ENCODE measurements at places on chromosomes 7 and 10. TPM values are rescaled to one million over a fixed set of nuclear protein-coding genes. Genes with fewer than 3 reads are reported as not detected.

DNA sequence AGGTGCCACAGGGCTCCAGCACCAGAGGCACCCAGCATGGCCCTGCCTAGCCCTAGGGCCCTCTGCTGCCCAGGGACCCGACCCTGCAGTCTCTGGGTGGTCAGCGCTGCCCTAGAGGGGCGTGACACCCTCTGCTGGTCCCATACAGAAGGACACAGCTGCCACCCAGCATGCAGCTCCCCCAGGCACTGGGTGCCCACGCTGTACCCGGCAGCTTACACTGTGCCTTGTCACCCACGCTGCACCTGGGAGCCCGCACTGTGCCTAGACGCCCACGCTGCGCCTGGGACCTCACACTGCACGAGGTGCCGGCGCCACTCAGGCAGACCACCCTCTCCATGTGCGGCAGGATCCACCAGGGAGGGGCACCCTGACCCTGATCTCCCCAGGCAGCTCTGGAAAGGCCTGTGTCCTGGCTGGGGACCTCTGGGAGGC lies 55.2 kb downstream of the PWWP2B start:
- no peak for DNase-seq

CNOT4 gene
- 27.4 TPM for total RNA-seq

- no peak for DNase-seq
These were observed 325.6 kb downstream of the PHTF2 start for GRCh38 chr7:78124216-78124615.

ADGRA1 gene
- 0.40 TPM for total RNA-seq

NKX6-2 gene
- total RNA-seq, result not detected

DNA sequence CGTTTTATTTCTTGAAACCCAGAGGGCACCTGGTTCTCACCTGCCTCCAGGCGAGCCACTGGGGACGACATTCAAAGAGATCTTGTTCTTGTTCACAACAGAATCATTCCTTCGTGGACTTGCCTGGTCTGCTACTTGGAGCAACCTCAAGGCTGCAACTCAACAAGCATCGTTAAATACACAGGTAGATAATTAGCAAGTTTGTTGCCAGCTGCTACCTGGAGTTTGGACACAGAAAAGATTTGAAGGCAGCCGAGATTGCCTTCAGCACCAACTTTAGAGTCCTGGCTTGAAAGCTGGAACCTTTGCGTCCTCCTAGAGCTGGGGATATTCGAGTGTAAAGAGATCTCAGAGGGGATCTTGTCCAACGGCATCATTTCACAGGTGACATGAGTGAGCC lies 89.6 kb upstream of the C7orf33 start:
- DNase-seq, result no peak

- DNase-seq, result no peak
These were observed 28.1 kb downstream of the CCDC6 start for GRCh38 chr10:59878289-59878688.

DNA sequence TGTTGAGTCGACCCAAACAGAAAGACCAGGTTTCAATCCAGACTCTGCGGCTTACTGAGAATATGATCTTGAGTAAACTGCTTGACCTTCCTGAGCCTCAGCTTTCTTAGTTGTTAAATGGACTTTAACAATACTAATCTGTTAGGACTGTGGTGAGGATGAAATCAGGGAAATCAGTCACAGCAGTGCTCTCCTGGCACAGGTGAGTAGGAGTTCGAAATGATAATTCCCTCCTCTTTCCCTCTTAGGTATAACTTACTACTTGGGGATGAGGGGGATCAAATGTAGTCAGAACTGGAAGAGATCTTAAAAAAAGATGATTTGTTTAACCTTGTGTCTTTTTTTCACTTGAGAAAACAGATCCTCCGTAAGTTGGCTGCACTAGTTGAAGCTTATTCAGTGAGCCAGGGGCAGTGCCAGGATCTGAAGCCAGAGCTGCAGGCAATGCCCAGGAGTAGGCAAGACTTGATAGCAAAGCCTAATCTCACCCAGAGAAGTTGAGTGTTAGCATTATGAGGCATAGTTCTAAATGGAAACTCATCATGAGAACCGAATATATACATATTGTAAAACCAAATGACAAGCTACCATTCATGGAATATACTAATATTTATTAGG lies 1.8 kb upstream of the MAGI2 start:
- no peak for DNase-seq

GRCh38 chr7:156903232-156903909 lies 10.4 kb upstream of the LMBR1 start:
- peak; percentile 60 for DNase-seq

- DNase-seq, result peak; percentile 70
These were observed 15.4 kb downstream of the AHCYL2 start for GRCh38 chr7:129240119-129240820.

- peak; percentile 63 for DNase-seq
These were observed 331.5 kb upstream of the NFE2L3 start for GRCh38 chr7:25820432-25821040.

DNA sequence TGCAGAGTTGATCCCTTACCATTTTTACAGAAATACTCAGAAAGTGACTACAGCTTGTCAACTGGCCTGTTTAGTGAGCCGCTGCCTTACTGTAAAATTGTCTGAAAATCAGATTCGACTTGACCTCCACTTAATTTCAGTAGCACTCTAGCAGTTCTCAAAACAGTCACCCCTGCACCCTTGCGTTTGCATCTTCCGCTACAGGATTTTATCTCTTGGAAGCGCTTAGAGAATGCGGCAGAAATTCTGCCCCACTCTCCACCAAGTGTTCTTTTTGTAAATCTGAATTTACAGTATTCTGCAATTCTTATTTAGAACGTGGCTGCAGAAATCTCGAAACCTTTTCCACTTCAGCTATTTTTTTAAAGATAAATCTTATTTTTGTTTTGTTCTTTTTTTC lies 1.9 kb upstream of the TWIST1 start:
- DNase-seq, result no peak

DNA sequence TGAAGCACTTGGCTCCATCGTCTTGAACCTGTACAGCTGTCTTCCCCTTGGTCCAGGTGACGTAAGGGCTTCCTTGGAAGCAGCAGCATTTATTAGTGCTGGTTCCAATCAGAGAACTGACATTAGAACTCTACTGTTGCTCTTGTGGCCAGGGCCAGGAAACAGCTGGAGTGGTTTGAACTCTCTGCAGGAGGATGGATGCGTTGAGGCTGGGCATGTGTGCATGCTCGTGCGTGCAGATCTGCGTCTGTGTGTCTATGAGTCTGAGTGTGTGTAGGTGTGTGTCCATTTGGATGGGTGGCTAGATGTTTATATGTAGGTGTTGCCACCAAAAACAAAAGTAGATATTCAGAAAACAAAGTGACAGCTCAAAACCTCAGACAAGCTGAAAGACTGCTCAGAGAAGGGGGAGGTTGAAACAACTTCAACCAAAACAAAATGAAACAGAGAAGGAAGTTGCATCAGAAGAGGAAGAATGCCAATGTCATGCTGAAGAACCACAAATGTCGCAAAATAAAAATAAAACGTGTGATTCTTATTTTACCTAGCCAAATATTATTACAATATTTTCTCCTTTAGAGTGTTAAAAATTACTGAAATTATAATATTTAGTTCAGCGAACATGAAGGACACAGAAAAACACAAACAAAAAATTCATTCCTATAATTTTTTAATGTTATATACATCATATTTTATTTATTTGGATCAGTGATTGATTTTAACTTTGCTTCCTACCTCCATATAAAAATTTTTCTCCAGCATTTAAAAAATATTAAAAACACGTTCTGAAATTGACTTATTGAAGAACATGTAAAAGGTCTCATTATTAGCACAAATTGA lies 96.1 kb upstream of the MKLN1 start:
- DNase-seq, result no peak

GRCh38 chr7:91837397-91838070 lies 43.0 kb downstream of the MTERF1 start:
- peak; percentile 23 for DNase-seq

KIFBP gene
- 54.1 TPM for total RNA-seq

HOXA4 gene
- 0.56 TPM for total RNA-seq

HOXA1 gene
- 0.78 TPM for total RNA-seq

DNA sequence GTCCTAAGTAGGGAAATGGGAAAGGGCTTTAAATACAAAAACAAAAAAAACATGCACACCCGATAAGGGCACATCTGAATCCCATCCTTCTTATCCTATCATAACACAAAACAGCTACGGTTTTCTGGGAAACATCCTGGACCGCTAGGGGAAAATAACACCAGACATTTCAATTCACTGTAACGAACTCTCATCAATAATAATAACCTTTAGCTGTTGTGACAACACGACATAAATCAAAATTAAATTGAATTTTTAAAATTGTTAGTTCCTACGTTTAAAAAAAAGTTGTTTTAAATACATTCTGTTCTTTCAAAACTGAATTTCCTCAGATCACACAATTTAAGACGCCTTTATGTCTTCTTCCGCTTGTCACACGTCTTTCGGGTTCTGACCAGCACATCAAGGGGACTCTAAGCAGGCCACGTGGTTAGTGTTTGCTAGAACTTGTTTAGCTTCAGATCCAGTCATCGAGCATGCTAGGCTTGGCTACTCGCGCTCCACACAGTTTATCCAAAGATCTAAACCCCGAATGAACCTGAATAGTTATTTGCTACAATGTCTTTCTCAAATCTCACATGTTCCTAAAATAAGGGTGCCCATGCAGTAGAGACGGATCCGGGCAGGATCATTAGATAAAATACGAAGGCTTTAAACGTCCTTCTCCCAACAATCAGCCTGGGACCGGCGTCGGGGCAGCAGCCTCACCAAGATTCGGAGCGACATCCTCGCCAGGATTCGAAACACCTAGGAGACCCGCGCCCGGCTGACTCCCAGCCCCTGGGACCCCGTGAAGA lies 839 bp downstream of the IKZF5 start:
- DNase-seq, result peak; percentile 61

DNA sequence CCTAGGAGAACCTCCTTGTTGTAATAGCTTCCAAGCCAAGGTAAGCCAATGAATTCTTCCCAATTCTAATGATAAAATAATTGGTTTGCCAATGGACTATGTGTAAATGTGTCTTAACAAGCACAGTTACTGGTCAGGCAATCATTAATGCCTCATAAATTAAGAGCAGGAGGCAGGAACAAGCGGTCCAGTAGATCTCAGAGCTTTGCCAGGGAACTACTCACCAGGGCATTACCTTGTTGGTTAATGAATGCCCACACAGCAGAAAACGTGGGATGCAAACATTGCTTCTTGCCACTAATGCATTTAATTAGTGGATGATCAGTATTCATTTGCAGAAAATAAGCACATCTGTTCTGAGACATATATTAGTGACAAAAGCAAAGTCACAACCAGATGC lies 26.7 kb upstream of the ZNF800 start:
- DNase-seq, result no peak

DDIT4 gene
- 93.0 TPM for total RNA-seq

- DNase-seq, result no peak
These were observed 27.2 kb downstream of the CYP2W1 start for GRCh38 chr7:1010226-1010625.

- DNase-seq, result no peak
These were observed 137.0 kb downstream of the GRK5 start for GRCh38 chr10:119344381-119344780.

- no peak for DNase-seq
These were observed 7.0 kb downstream of the OSBPL3 start for GRCh38 chr7:24972991-24973390.

GRCh38 chr10:83229991-83230390 lies 909.3 kb upstream of the GHITM start:
- DNase-seq, result no peak

DNA sequence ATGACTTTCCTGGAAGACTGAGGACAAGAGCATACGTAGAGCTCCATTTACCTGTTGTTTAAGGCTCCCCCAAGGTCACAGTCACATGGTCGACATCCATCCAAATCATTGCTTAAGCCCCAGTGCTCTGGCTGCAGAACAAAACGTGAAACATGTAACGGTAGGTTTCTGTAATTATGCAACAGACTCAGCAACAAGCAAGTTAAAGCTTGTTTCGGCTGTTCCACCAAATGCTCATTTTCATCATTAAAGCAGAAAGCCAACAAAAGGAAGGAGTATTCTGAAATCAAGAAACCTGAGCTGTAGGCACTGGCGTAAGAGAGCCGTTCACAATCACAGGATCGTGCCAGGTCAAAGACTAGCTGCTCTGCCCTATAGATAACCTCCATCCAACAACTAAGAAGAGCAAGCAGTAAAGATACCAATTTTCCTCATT lies 30.0 kb downstream of the LAMB1 start:
- DNase-seq, result no peak

A1CF gene
- not detected for total RNA-seq

DNA sequence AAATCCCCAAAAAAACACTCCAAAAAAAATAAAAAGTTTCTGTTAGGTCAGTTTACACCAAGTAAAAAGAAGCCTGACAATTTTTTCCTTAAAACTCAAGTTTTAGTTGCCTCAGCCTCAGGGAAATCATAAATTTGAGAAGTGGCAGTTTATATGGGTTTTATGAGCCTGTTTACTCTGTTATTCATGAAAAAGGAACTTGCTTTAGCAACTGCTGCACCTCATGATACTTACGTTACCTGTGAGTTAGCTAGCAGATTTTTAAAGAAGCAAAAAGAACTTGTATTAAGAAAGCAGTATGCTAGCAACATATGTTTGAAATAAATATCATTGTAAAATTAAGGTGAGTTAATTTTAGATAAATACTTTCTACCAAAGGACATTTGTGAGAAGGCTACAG lies 1264.5 kb upstream of the PHF14 start:
- no peak for DNase-seq

DNA sequence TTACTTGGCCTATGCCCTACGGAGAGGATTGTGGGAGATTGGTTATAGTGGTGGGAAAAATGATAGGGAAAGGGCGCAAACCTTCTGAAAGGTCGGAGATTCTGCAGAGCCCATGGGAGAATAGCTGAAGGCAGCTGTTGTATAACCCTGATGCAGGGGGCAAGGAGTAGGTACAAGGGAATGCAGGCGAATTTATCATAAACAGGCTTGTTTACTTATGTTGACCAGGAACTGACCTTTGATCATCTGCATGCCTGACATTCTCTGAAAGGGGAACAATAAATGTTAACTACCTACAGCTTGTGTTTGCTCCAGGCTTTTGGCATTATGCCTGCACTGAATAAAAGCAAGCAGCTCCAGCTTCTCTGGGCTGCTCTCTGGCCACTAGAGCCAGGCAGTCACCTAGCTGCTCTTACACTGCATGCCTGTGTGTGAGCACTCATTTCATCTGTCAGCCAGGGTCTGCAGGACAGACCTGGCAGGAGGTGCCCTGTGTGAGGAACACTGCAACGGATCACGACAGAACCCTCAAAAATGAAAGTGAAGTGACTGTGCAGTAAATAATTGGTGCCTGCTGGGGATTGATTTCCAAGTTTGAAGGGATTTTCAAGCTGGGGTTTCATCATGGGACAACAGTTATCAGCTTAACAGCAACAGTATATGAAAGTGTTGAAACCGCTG lies 31.1 kb upstream of the ABCA13 start:
- DNase-seq, result no peak

AZGP1 gene
- total RNA-seq, result not detected
